Hematopoietic multipotent progenitor cell treated with erythropoietin and hydrocortisone succinate and interleukin-3 and kit ligand, for 6 days (in vitro differentiated cells): ENCODE measurements at places on chromosomes 1 and 21.
A peak's percentile ranks its signal among the peaks of the same experiment; 100 is the strongest.

DNA sequence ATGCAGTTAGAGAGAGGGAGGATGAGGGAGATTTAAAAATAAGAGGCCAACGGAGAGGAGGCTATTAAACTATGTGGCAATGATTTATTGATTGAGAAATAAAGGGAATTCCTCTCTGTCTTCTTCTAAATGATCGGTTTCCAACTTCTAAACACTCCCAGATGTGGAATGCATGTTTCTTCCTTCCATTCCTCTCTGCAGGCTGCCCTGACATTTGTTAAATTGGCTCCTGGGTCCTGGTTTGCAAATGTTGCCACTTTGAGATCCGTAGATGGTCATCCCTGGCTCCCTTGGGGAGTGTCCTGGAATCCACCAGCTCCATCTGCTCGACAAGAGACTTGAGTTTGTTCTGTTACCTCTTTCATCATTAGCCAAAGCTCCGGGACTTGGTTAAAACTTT lies 10.3 kb upstream of the C1orf198 start:
- no peak for DNase-seq

GRCh38 chr1:220879076-220879508 lies at the start of gene HLX:
TSS of gene HLX (plus strand) at chr1:220879443. CDS start at chr1:220879858, 415 bp downstream.
- peak; percentile 88 for DNase-seq

- DNase-seq, result no peak
Observed at GRCh38 chr1:38222891-38223290, 176.3 kb upstream of the POU3F1 start.

DNA sequence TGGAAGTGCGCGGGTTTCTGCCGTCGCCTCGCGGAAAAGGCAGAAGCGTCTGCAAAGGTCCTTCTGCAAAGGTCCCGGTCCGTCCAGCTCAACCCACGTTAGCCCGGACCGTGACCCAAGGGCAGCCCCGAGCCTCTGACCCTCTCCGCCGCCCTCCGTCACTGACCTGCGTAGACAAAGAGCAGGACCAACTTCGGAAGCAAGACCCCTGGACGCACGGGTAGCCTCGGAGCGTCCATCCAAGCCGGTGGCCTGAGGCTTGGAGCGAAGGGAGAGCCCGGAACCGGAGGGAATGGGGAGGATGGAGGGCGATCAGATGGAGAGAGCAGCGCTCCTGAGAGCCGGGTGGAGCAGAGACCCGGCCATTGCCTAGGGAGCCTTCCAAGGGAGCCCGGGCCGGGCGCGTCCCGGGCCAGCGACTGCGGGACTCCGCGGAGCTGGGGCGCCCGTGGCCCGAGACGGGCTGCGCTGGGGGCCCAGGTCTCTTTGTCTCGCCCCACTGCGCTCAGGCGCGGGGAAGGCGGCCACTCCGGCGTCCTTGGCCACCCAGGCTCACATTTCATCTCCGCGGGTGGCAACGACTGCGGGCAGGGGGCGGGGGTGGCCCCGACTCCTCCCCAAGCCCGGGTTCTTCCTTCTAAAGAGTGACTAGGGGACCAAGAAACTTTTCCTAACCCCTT lies at the start of gene CYYR1:
TSS of gene CYYR1 (minus strand) at position 585 of the 680 bp plus-strand sequence. CDS start at position 239, 346 bp downstream.
- DNase-seq, result peak; percentile 5

GRCh38 chr1:158105352-158106095 lies 75.2 kb upstream of the CD1D start:
- DNase-seq, result no peak

DNA sequence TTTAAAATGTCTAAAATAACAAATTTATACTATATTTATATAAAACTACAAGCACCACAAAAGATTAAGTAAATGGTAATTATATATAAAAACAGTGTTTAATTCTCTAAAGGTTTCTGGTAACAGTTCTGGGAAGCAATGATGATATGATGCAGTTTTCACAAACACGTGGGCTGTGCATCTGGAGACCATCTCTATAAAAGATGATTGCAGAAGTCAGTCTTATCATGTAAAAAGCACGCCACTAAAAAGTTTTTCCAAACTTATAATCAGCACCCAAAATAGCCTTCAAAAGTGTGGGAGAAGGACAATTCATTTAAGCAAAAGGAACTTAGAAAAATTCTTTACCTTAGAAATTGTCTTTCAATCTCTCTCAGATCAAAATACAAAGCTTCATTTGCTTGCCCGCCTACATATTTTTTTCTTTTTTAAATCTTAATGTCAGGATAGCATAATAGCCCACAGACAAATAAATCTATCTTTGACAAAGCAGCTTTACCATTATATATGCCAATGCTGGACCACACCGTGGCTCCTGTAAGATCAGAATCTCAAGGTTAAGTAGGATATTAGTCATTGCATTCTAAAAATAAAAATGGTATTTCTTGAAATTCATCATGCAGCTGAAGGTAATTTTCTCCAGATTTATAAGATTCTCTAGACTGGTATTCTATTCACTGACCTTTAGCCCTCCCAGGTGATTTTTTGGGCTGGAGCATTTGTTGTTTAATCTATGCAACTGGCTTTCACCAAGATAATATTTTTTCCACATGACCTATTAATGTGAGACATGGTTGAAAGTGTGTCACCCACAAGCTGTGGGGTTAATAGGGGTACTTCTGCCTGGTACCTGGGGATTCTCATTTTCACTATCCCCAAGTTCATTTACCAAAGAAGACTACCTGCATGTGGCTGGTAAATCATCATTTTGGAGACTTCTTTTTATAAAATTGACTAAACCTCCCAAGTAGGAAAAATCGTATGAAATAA lies 189.6 kb upstream of the ST6GALNAC5 start:
- no peak for DNase-seq

DNA sequence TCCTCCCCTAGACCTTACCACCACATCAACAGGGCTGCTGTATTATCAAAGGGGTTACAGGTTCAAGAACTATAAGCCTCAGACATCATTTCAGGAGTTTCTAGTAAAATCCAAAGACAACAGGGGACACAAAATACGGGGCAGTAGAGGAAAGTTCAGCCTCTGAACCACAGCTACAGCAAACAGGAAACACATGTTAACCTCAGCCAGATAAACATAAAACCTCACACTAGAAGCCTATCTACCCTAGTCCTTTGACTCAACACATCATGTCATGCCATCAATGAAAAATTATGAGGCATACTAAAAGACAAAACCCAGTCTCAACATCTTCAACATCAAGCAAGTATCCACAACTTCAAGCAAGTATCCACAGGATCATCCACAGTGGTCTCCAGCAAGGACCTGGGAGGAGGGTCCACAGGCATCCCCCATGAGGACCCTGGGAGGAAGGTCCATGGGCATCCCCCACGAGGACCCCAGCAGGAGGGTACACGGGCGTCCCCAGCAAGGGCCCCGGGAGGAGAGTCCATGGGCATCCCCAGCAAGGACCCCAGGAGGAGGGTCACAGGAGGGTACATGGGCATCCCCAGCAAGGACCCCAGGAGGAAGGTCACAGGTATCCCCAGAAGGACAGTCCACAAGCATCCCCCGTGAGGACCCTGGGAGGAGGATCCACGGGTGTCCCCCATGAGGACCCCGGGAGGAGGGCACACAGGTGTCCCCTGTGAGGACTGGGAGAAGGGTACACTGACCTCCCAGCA lies 440.0 kb downstream of the MATN1 start:
- peak; percentile 22 for DNase-seq

DNA sequence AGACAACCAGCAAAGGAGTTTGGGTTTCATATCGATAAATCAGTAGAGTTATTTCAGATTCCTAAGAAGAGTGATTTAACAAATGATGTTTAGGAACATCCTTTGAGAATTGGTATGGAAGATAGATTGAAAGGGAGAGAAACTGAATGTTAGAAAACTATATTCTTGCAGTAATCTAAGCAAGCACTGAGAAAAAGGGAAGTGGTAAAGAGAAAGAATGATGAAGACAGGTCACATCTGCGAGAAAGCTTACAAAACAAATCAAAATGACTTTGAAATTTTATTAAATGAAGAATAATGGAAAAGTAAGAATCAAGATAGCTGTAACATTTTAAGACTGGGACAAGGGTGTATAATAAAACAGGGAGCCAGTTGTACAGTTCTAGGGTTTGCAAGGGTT lies 177.0 kb downstream of the HS2ST1 start:
- peak; percentile 29 for DNase-seq

- DNase-seq, result no peak
Observed at GRCh38 chr1:231190456-231190855, 28.6 kb downstream of the TRIM67 start.

DNA sequence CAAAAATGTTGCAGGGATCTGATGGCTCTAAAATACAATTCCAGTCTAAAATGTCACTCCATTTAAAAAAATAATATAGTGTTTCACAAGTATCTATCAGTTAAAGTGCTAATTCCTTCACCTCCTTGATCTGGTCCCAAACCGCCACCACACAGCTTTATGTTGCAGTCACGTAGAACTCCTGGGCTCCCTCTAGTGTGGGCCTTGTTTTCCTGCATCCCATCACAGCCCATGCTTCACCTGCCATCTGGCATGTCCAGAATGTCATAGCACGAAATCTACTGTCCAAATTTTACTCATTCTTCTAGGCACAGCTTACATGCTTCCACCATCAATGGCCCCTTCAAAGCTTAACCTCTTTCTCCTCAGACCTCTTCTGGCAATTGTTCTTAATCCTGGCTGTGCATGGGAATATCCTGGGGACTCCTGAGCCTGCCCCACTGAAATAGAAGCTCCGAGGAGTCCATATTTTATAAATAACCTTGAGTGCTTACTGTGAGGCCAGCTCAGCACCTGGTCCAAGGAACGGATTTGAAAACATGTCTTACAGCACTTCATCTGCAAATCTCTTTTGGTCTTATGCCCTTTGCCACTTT lies 15.5 kb downstream of the FYB2 start:
- peak; percentile 49 for DNase-seq

DNA sequence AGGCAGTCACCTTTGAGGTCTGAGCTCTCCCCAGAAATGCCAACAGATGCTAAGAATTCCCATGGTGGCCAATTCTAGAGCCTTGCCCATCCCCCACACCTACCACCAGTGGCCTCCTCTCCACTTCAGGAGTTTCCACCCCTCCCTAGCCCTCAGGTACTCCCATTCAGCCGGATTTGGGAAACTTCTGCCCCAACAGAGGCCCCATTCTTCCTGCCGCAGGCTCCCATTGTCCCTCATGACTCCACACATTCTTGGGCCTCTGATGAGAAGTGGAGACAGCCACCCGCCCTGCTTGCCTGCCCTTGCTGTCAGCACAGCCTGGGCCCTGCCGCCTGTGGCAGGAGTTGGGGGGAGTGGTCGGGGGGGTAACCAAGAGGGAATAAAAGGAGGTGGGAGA lies 4.6 kb downstream of the BLACAT1 start:
- DNase-seq, result no peak

GRCh38 chr1:158644449-158644848 lies 39.4 kb downstream of the OR10Z1 start:
- DNase-seq, result peak; percentile 28

DNA sequence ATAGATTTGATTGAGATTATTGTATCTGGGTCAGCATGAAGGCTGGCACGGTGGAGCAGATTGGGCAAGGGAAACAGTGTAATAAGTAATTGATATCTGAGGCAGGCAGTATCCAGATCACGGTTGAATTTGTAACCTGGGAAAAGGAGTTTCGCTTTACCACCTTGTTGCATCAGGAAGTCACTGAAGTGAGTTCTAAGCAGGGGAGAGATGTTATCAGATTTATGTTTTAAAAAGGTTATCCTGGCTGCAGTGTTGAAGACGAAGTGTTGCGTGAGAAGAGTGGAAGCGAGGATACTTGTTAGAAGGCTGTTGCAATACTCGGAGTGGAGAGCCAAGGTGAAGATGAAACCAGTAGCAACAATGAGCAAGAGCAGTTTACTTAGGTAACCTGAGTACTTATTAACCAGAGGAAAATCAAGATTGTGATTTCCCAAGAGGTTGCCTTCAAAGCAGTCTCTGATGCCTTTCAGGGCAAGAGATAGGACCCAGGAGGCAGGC lies 77.8 kb downstream of the LHX9 start:
- no peak for DNase-seq

- no peak for DNase-seq
Observed at GRCh38 chr1:94828251-94828650, 8.1 kb downstream of the SLC44A3 start.

- peak; percentile 54 for DNase-seq
Observed at GRCh38 chr1:204623894-204624361, 61.6 kb downstream of the LRRN2 start.

DNA sequence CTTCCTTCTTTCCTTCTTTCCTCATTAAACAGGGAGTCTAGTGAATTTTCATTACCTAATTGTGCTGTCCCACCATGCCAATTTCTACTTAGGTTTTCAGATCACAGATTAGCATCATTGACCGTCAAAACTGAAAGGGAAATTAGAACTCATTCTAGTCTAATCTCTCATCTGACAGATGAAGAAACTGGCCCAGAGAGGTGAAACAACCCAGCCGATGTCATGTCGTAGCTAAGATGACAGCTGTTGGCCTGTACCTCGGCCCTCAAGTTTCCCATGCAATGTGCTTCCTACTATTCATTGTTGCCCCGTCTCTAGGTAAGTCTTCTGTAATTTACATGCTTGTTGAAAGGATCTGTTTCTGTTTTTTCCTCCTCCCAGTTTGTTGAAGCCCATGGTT lies 128.2 kb upstream of the KIAA0040 start:
- no peak for DNase-seq

DNA sequence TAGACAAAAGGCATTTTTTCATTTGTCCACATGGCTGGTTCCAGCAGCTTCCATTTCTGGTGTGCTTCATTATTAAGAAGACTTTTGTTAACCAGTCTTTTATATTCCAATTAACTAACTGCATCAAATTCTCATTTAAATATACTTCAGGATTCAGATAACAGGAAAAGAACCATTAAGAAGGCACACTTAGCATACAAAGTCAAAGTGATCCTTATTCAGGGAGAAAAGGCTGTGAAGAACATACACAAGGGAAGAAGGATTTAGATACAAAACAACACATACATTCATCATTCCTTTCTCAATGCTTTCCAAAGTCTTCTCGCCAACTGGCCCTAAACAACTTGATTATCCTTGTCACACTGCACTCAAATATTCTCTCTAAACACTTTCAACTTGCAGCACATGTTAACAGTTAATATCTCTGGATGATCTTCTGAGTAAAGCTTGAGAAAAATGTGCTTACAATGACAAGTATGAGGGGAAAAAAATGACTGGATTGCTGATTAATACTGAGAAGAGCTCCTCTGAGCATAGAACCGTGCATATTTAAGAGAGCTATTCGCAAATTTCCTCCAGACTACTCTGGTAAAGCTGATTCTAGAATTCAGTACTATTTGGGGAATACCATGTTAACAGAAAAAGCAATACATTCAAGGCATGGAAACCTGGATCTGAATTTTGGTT lies 225.2 kb upstream of the TNR start:
- no peak for DNase-seq

DNA sequence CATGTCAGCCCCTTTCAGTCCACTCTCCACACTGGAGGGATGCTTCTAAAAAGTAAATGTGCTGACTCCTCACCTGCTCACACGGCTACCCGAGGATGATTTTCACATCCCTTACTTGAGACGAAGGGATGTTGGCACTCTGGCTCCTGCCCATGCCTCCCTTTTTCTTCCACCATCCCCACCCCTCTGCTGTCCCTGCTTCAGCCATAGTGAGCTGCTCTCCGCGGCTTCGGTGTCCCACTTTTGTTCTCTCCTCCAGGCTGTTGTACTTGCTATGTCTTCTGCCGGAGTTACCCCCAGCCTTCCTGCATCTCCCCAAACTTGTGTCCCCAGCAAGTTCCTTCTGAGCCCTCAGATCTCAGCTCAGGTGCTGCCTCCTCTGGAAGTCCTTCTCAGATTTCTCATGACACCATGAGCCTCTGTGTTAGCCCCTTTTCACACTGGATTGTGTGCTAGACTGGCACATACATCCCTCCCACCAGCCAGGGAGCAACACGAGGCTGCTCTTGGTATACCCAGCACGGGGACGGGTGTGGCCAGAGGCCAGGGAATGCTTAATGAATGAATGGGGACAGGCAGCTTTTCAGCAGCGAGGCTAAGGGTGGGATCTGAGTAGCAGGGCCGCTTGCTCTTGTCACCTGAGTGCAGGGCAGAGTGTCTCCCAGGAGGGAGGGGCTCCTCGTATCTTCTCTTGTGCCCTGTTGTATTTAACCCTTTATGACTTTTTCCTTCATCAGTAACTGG lies 1.3 kb downstream of the ACOT11 start:
- DNase-seq, result no peak
